ENCODE measurements at places on chromosomes 7 and 10.
A peak's percentile ranks its signal among the peaks of the same experiment; 100 is the strongest.

GRCh38 chr7:40234046-40234445 is 99.2 kb downstream of the SUGCT start:
- DNase-seq: no peak

- DNase-seq: no peak
Measured at GRCh38 chr7:112495156-112495788, 14.5 kb downstream of the LSMEM1 start.

DNA sequence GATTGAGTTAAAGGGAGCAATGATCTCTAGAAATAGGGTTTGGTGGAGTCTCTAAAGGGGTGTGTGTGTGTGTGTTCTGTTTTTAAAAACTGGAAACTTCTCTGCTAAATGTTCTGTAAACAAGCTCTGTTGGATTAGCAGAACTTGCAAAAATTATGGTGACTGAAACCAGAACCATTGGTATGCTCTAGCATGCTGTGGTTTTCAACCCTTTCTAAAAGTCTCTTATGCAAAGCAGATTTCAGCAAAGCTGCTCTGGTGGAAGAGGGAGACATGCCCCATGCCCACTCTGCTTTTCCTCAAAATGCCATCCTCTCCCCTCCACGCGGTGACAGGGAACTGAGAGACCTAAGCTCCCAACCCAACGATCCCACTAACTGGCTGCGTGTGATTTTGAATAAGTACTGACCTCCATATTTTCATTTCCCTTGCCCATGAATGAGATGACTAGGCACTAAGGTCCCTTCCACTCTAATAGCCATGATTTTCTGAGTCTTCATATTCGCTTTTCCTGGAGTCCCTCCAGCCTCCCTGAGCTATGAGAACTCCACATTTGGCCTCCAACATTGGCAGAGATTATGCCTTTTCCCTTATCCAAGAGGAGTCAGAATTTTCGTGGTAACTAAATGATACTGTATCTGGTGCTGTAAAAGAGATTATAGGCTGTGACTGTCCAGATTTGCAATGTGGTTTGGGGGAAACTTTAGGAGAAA is 117.3 kb upstream of the PALS2 start:
- DNase-seq: no peak

DNA sequence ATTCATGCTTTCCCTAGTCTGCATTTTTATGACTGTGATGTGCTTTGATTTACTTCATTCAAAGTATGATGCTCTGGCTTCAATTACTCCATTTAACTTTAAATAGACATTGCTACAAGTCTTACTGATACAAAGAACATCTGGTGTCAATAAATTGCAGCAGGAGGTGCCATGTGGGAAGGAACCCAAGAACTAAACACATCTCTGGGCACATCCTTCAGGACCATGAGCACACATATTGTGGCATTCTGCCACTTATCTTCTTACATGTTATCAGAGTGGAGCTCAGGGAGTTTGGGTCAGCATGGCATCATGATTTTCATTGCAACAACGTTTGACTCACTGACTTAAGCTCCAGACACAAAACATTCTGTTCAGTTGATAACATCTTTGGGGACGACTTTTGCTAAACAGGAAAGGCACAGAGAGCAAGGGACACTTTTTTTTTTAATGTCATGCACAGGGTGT is 227.0 kb downstream of the DKK1 start:
- no peak for DNase-seq

- DNase-seq: no peak
Measured at GRCh38 chr10:125560947-125561346, 122.0 kb downstream of the TEX36 start.

DNA sequence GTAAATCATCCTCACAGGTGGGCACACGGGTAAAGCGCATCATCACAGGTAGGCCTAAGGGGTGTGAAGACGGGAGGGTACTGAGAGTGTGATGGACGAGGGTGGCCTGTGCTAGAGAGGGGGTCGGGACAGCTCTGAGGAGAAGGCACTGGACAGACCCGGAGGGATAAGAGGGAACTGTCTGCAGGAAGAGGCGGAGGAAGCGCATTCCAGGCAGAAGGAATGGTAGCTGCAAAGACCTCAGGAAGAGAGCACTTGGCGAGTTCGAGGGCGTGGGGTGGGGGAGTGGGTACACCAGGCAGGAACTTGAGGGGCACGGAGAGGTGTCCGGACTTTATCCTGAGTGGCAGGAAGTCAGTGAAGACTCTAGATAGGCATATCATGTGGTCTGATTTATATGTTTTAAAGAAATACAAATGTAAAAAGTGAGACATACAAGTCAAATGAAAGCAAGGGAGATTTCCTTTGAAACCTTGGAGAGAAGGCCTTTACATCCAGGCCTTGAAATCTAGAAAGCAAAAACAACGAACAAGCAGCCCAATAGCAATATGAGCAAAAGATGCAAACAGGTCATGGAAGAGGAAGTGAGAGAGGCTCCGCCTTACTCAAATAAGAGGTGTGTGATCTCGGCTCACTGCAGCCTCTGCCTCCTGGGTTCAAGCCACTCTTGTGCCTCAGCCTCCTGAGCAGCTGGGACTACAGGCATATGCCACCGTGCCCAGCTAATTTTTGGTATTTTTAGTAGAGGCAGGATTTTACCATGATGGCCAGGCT is 3.6 kb downstream of the LHPP start:
- DNase-seq: peak; percentile 52

DNA sequence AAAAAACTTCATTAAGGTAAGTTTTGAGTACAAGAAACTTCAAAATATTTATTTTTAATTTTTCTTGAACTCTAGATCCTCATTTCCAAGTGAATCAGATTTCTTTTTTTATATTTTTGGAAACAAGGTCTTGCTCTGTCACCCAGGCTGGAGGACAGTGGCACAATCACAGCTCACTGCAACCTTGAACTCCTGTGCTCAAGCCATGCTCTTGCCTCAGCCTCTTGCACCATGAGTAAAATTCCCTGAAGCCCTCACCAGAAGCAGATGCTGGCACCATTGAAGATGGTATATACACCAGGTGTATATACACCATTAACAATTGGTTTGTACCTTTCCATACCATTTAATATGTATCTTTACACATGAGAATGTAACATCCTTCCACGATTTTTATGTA is 45.1 kb upstream of the ODAD2 start:
- DNase-seq: no peak

DNA sequence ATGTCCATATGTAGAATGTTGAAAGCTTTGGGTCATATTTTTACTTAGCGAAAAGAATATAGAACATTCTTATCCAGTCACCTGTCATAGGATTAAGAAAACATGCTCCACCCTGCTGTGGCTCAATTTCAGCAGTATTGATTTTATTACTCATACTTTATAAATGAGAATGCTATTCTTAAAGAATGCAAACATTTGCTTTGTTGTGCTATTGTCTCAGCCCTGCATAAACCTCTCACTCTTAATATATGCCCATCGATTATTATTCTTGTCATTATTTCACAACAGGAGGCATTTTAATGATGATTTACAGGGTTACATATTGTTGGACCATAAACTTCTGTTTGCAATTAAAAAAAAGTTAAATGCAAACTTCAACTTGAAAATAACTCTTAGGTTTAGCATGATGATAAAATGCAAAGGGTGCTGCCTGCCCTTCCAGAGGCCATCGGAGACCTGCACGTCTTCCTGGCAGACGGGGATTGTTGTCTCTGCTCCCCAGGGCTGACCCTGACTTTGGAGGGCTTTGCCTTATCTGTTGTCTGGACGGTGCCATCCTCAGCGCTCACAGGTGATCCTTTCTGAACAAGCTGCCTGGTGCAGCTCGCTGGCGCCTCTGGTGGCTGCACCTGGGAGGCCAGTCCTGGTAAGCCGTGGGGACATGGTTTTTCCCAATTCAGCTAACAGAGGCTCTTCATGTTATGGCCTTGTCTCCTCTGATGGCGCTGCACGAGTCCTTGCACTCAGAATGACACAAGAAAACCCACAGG is 50.0 kb upstream of the SHH start:
- DNase-seq: no peak

DNA sequence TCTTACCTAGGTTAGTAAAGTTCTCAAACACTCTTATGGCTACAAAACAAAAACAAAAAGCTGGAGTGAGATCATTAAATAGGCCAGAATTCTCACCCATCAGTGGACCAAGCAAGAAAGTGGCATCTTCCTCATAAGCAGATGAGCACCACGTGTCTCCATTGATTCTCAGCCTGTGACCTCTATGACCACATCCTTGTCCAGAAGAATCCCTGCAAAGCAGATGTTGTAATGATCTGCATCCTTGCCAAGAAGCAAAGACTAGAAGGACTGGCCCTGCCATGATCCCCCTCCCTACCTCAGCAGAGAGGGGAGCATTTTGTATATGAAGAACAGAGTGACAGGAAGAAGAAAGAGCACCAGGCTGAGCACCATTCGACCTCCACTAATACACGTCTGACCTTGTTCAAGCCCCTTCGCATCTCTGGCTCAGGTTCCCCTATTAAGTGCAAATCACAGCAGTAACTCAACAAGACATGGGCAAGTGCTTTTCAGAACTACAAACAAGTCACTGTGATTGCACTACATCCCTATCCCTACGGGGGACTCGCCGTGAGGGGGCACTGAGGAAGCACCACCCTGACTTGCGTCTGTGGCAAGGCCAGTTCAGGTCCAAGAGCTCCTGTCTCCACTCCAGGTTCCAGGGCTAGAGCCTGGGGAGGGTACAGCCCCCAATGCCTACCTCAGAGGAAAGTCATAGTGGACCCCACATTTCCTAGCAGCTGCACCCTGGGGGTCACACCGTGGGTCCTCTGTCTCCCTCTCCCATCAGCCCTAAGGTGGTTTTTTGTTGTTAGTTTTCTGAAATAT is 22.2 kb upstream of the RASSF4 start:
- DNase-seq: peak; percentile 78

- DNase-seq: no peak
Measured at GRCh38 chr7:55156919-55157763, 138.3 kb downstream of the EGFR start.

GRCh38 chr10:15426558-15426957 is 55.5 kb upstream of the FAM171A1 start:
- DNase-seq: peak; percentile 50

GRCh38 chr10:110661292-110661691 is 17.2 kb downstream of the RBM20 start:
- DNase-seq: no peak

DNA sequence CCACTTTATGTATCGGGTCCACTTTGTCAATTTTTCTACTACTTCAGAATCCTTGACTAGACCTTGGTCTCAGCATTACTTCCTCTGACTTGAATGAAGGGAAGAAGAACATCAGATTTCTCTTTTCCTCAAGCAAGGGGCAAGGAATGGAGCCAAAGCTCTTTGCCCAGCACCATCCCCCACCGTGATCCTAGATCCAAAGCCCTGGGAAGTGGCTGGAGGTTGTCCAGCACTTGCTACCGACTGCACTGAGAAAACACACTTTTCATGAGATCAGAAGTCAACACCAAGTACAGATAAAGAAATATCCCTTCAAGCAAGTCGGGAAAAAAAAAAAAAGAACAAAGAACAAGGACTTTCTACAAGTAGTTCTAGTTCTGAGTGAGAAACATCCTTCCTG is 102.1 kb upstream of the DDC start:
- no peak for DNase-seq

DNA sequence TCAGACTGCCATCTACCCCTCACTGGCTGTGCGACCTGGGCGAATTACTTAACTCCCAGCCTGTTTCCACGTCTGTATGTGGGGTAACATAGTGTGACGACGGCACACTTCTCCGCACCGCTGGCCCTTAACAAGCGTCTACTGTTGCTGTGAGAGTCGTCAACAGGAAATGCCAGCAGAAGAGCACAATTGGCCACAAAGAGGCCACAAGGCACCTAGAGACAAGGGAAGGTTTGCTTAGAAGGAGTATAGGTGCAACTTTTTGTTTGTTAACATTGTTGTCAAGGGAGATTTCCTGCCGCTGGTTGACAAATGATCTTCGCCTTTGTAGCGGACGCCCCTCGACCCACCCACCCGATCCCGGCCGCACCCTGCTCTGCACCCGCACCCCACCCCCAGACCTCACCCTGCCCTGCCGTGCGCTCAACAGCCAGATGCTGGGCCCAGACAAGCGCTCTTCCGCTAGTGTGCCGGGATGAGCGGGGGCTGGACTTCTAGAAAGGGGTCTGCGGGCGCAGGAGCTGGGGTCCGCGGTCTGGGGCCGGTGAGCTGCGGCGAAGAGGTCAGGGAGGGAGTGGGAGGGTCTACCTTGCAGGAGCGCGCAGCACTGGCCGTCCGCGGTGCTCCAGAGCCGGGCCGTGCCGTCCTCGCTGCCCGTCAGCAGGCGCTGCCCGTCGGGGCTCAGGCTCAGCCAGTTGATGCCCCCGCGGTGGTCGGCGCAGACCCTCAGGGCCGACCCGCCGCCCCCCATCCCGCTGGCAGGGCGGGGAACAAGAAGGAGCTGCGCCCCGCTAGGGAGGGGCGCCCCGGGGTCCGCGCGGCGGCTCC is 785 bp downstream of the WDR86 start:
- DNase-seq: peak; percentile 36

GRCh38 chr10:98224509-98224908 is 43.5 kb downstream of the LOXL4 start:
- DNase-seq: no peak

DNA sequence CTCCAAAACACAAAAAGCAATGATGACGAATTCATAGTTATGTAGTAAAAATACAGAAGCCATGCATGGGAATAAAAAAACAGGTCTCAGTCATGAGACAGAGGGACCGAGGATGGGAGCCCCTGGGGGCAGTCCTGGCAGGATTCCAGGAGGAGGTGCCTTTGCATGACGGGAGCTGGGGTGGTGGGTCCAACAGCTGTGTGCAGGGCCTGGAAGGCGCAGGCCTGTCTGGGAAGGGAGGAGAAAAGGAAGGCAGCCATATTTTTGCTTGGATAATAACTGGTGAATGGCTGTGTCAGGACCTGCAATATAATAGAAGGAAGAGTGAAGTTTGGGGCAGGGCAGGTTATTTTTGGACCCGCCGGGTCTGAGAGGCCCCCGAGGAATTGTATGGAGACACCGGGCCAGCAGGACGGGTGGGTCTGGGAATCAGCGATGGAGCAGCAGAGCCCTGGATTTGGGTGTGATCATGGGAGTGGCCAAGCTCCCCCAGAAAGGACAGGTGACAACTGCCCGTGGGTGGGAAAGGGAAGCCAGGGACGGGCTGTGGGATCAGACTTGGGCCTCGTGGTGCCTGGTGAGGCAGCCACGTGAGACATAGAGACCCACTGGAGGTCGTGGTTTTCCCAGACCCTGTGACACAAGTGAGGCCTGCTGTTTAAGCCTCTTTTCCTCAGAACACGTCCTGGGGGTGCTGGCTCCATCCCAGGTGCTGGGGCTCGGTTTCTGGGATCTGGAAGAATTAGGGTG is 2.9 kb upstream of the JAKMIP3 start:
- no peak for DNase-seq

GRCh38 chr7:155943251-155943899 is 131.1 kb upstream of the SHH start:
- DNase-seq: no peak

- DNase-seq: no peak
Measured at GRCh38 chr7:40947566-40947965, 755.3 kb downstream of the INHBA start.

Measured in MV-4-11 (cell line).